ENCODE measurements at places on chromosomes 4 and X.

- DNase-seq = no peak
These were observed 279.0 kb downstream of the SPRY1 start for GRCh38 chr4:123675567-123675966.

GRCh38 chr4:17580969-17581368 is 4.0 kb downstream of the LAP3 start:
- DNase-seq = no peak

- no peak for DNase-seq
These were observed 89.8 kb downstream of the UCHL1 start for GRCh38 chr4:41346306-41347061.

DNA sequence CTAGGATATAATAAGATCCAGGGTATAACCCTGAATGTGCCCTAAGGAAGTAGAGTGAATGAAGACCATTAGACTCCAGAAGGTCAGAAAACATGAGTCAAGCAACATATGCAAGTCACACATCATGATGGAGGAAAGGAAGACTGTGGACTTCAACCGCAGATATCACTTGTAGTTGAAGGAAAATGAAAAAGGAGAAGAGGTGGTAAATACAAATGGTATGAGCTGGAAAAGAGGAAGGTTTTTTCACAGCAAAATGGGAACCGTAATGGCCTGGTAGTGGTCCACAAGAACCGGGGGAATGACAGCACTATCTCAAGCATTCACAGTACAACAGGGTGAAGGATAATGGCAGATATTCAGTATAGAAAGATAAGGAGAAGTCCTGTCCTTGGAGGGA is 5.2 kb upstream of the SCFD2 start:
- DNase-seq = no peak

- DNase-seq = no peak
These were observed 16.2 kb upstream of the FHL1 start for GRCh38 chrX:136130931-136131833.

GRCh38 chr4:140373328-140374129 is at the start of gene SCOC:
Gene SCOC (plus strand): TSS chr4:140373646. CDS start chr4:140379171, 5,525 bp downstream.
- peak; percentile 99 for DNase-seq

DNA sequence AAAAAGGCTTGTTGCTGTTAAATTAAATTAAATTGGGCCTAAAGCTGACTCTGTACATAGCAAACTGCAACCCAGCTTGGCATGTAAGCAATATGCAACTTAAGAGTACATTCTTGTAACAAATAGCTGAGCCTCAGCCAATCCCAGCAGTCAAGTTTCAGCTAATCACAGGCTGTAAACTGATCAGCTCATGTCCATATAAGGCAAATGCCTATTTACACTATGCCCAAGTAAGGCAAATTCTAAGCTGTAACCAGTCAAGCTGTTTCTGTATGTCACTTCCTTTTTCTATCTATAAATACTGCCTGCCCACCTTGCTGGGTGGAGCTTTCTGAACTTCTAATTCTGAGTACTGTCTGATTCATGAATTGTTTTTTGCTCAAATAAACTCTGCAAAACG is 429.1 kb upstream of the FTHL17 start:
- no peak for DNase-seq

GRCh38 chr4:159495515-159496236 is 392.8 kb downstream of the RAPGEF2 start:
- no peak for DNase-seq

DNA sequence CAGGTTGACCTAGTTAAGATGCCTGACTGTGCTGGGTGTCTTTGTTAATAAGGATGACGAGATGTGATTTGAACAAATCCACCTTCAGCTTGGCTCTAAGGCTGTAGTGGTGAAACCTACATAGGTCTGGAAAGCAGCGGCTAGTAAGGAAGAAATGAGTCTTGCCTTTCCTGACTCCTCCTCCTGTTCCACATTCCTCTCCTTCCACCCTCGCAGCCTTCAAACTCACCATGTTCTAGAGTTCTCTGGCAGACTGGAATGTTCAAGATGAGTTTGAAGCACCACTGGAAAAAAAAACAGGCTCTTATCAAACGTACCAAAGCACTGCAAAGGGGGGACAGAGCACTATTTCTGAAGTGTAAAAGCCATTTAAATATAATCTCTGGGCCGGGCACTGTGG is 395.4 kb downstream of the BMPR1B start:
- DNase-seq = no peak

- no peak for DNase-seq
These were observed 308.6 kb downstream of the PTTG2 start for GRCh38 chr4:38268837-38269236.

DNA sequence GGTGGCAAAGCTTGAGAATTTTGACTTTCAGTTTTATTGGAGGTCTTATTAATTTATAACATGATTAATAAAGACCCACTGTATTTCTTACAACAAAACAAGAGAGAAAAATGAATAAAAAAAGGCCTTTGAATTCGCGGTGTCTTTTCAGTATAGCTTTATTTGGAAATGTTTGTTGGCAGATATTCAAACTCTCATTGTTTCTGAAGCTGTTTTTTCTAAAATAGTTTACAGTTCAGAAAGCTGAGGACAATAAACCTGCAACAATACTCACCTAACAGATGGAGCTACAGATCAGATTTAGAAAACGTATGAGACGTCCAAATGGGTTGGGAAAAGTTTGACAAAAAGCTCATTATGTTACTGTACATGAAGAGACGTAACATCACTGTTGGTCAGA is 2.4 kb upstream of the SPARCL1 start:
- no peak for DNase-seq

DNA sequence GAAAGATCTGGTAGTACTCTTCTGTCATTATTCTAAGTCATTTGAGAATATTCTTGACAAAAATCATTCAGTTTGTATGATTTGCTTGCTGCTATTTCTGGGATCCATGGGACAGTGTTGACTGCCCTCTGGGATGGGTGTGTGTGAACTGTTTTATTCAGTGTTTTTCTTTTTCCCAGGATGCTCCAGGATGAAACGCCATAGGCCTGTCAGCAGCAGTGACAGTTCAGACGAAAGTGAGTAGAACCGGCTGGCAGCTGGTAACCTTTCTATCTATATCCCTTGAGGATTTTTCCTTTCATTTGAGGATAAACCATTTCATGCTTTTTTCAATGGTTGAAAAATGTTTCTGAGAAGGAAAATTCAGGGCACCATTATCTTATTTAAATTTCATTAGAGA is 72.5 kb downstream of the JADE3 start:
- DNase-seq = no peak

GRCh38 chr4:2574863-2575262 is 38.4 kb downstream of the FAM193A start:
- no peak for DNase-seq

DNA sequence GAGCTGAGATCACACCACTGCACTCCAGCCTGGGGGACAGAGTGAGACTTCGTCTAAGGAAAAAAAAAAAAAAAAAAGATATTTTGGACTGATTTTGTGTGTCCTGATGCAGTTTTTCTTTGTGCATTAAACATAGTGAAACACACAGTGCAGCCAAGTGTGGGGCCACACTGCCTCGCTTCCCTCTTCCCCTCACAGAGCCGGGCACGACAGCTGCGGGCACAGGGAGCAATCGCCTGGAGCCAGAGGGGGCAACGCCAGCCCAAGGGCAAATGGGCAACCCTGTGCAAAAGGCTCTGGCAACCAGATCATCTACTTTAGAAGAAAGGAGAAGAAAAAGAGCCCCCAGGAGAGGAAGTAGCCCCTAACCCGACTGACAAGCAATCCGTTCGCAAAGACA is 13.5 kb upstream of the CCNQ start:
- DNase-seq = no peak

- no peak for DNase-seq
These were observed 35.3 kb upstream of the WAS start for GRCh38 chrX:48648336-48648751.

DNA sequence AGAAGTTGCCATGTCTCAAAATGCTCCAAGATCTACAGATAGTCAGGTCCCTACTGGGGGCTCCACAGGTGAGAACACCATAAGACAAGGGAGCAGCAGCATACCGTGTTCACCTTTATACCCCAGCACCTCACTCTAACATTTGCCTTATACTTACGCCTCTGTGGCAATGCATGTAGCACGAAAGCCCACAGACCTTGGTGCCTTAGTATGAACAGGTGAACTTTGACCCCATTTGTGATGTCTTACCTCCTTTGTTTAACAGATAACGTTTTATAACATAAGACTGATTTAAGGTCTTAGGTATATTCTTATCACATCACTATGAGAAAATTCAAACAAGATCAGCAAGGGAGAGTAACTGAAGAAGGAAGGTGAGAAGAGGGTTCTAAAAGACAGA is 128.8 kb downstream of the ARX start:
- no peak for DNase-seq
